Activated CD8-positive, alpha-beta T cell treated with anti-CD3 and anti-CD28 coated beads, Interleukin-2, amount 10 ng/mL, durations not matched to agents 7 days and 5 days (primary cell): ENCODE measurements at places on chromosomes 6 and 20. TPM values are rescaled to one million over a fixed set of nuclear protein-coding genes. Genes with fewer than 3 reads are reported as not detected.

Gene NEDD9
- total RNA-seq: 69.5 TPM

Gene MRAP2
- not detected for total RNA-seq

Gene CNKSR3
- total RNA-seq: not detected

Gene SPEF1
- 0.16 TPM for total RNA-seq

Gene CPNE5
- 1.4 TPM for total RNA-seq

DNA sequence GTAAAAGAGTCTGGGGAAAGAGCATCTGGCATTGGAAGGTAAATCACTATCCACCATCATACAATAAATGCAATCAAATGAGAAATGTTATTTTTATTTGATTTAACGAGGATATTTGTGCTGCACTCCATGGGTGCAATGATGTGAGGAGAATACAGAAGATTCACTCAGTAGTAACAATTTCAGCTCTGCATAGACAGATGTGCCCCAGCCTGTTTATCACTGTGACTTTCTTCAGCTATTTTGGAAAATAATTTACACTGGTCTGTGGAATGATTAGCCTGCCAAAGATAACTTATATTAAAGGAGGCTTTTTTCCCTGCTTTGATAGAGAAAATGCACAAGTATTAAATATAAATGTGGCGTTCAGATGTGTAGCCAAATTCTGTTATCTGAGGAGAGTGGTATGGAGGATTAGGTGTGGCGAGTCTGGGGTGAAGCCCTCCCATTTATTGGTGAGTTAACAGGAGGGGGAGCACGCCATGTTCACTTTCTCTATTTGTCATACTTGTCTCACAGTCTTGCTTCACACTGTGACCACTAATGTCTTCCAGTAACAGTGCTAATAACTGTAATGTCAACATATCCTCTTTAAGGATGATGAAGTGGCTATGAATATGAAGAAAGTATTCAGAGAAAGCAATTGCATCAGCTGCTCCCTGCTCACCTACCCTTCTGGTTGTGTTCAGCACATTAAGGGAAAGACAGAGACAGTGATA lies 645.6 kb downstream of the MMUT start:
- no peaks in the 10 kb centered on the region for H3K4me1 ChIP-seq
- no peak for DNase-seq
- H3K4me3 ChIP-seq: no peak overlapping the region
- H3K27ac ChIP-seq: no peak overlapping the region
- H3K36me3 ChIP-seq: no peaks in the 10 kb centered on the region
- H3K27me3 ChIP-seq: no peaks in the 10 kb centered on the region

GRCh38 chr6:69861986-69862385 lies 4.4 kb upstream of the COL19A1 start:
- no peak for DNase-seq
- no peaks in the 10 kb centered on the region for H3K36me3 ChIP-seq

- no peaks in the 10 kb centered on the region for H3K27me3 ChIP-seq
- no peak for DNase-seq
- H3K4me3 ChIP-seq: no peak overlapping the region
These were observed 45.9 kb upstream of the EMILIN3 start for GRCh38 chr20:41412324-41413120.

GRCh38 chr6:122388945-122389344 lies 10.5 kb upstream of the HSF2 start:
- H3K4me3 ChIP-seq: no peak overlapping the region
- H3K27ac ChIP-seq: no peak overlapping the region
- no peaks in the 10 kb centered on the region for H3K4me1 ChIP-seq
- peaks cover 8% of the 10 kb centered on the region for H3K27me3 ChIP-seq

- no peak for DNase-seq
- H3K36me3 ChIP-seq: peaks cover 26% of the 10 kb centered on the region
- no peaks in the 10 kb centered on the region for H3K27me3 ChIP-seq
- H3K4me3 ChIP-seq: no peak overlapping the region
- no peak overlapping the region for H3K27ac ChIP-seq
- peaks cover 2% of the 10 kb centered on the region for H3K4me1 ChIP-seq
These were observed 346 bp upstream of the SLC44A4 start for GRCh38 chr6:31879143-31879542.

DNA sequence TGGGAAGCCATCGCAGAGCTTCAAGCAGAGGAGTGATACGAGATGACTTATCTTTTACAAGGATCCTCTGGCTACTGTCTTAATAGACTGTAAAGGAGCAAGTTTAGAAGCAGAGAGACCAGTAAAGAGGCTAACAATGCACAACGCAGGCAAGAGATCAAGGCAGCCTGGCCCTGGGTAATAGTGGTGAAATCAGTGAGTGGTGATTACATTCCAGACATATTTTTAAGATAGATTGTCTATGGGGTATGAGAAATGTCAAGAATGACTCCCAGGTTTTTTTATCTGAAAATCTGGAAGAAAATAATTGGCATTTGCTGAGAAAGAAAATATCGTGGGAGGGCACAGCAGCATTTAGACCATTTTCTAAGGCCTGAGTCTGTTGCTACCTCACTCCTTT lies 213.6 kb upstream of the HTR1E start:
- no peaks in the 10 kb centered on the region for H3K4me1 ChIP-seq
- no peaks in the 10 kb centered on the region for H3K27me3 ChIP-seq
- no peak for DNase-seq
- no peak overlapping the region for H3K27ac ChIP-seq

DNA sequence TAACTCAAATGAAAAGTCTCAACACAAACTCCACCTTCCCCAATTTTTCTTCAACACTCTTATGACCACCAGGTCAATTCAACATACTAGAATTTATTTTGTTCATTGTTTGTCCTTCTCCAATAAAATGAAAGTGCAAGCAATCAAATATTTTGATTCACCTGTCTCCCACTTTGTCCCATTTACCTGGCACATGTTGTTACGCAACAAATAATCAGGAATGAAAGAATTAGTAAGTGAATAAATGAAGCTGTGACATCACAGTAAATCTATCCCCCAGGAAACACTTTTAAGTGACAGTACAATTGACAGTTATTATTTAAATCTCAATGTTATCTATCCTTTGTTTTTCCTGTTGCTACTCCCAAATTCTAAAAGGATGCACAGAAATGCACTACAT lies 393.7 kb upstream of the OPRM1 start:
- H3K36me3 ChIP-seq: no peaks in the 10 kb centered on the region
- H3K4me1 ChIP-seq: no peaks in the 10 kb centered on the region
- no peaks in the 10 kb centered on the region for H3K27me3 ChIP-seq
- no peak overlapping the region for H3K27ac ChIP-seq
- DNase-seq: no peak

- no peaks in the 10 kb centered on the region for H3K27me3 ChIP-seq
- no peak for DNase-seq
- no peaks in the 10 kb centered on the region for H3K4me1 ChIP-seq
These were observed 913.8 kb upstream of the FLRT3 start for GRCh38 chr20:15251171-15251570.

DNA sequence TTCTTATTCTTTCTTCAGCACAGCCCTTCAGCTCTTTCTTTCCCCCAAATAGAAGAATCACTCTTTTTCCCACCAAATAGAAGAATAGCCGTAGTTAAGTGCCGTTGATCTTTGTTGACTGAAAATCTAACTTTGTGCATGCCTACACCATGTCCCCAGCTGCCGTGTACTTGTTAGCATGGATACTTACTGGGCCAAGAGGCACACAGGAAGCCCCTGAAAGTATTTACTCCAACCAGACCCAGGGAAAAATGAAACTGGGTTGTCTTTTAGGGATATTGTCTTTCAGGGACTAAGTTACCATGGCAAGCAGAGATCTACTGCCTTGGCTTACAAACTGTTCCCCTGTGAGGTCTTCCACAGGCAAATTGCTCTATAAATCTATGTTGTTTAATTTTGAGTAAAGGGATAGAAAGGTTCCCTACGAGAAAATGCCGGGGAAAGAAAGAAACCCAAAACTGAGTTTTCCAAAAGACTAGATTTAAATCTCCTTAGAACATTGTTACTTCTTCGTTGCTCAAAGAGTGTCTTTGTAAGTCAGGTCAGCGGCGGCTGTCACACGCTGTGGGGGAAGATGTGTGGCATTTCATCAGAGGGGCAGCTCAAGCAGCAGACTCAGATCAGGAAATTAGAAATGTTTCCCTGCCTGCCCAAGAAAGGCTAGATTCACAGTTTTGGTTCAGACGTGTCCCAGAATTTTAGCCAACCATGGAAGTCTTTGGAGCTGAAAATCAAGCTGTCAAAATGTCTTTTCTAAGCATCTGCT lies 188.2 kb upstream of the PRND start:
- DNase-seq: no peak
- H3K27me3 ChIP-seq: peaks cover 27% of the 10 kb centered on the region
- no peaks in the 10 kb centered on the region for H3K4me1 ChIP-seq
- H3K36me3 ChIP-seq: no peaks in the 10 kb centered on the region

DNA sequence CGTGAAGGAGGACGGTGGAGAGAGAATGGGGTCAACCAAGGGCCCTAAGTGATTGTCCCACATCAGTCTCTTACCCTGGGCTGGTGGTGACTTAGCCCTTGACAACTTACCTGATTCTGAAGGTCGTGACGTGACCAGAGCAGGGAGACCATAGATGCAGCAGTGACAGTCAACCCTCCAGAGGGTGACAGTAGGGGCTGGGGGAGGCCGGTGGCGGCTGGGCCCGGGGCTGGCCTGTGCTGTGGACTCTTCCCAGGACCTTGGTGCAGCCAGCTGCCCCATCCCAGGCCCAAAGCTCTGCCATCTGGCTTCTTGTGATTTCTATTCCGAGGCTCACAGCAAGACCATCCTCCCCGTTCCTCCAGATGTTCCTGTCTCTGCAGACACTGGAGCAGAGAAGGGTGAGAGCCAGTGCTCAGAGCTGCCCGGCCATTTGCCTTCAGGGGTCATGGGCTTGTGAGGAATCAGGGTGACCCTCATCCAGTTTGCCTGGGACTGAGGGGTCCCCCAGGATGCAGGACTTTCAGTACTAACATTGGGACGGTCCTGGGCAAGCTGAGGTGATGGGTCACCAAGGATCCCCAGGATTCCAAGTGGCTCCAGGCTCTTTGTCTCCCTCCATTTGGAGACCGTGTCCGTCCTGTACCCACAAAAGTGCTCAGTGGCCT lies 36.0 kb downstream of the SUMO4 start:
- H3K27ac ChIP-seq: no peak overlapping the region
- H3K36me3 ChIP-seq: no peaks in the 10 kb centered on the region
- no peak for DNase-seq
- no peak overlapping the region for H3K4me3 ChIP-seq
- H3K27me3 ChIP-seq: no peaks in the 10 kb centered on the region

GRCh38 chr20:34776177-34776576 lies 49.3 kb downstream of the NCOA6 start:
- no peak for DNase-seq
- no peak overlapping the region for H3K4me3 ChIP-seq
- no peaks in the 10 kb centered on the region for H3K27me3 ChIP-seq
- H3K4me1 ChIP-seq: peaks cover 4% of the 10 kb centered on the region

DNA sequence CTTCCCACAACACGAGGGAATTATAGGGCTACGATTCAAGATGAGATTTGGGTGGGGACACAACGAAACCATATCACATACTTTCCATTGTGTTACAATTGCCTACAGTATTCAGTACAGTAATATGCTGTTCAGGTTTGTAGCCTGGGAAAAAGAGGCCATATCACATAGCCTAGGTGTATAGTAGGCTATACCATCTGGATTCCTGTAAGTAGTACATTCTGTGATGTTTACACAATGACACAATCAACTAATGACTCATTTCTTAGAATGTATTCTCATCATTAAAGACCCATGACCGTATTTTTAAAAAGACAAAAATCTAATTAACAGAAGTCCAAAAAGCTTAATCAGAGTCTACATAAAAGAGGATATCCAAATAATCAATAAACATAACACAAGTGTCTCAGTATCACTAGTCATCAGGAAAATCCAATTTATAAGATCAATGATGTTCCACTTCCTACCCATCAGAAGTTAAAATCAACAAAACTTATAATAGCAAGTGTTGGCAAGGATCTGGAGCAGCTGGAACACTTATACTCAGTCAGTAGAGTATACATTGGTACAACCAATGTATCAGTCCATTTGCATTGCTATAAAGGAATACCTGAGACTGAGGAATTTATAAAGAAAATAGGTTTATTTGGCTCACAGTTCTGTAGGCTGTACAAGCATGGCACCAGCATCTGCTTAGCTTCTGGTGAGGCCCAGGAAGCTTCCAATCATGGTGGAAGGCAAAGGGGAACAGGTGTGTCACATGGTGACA lies 215.9 kb downstream of the CLVS2 start:
- no peak overlapping the region for H3K27ac ChIP-seq
- no peaks in the 10 kb centered on the region for H3K36me3 ChIP-seq
- H3K4me1 ChIP-seq: no peaks in the 10 kb centered on the region
- no peak overlapping the region for H3K4me3 ChIP-seq
- no peaks in the 10 kb centered on the region for H3K27me3 ChIP-seq
- DNase-seq: no peak

GRCh38 chr6:6610031-6610591 lies 21.6 kb downstream of the LY86 start:
- peak overlapping the region; percentile 96 for H3K27ac ChIP-seq
- DNase-seq: peak; percentile 76
- no peaks in the 10 kb centered on the region for H3K27me3 ChIP-seq

- H3K4me1 ChIP-seq: peaks cover 15% of the 10 kb centered on the region
- no peaks in the 10 kb centered on the region for H3K27me3 ChIP-seq
- H3K4me3 ChIP-seq: no peak overlapping the region
- peaks cover 19% of the 10 kb centered on the region for H3K36me3 ChIP-seq
- H3K27ac ChIP-seq: no peak overlapping the region
- peak; percentile 20 for DNase-seq
These were observed 46.0 kb downstream of the PLCG1 start for GRCh38 chr20:41183391-41183790.

DNA sequence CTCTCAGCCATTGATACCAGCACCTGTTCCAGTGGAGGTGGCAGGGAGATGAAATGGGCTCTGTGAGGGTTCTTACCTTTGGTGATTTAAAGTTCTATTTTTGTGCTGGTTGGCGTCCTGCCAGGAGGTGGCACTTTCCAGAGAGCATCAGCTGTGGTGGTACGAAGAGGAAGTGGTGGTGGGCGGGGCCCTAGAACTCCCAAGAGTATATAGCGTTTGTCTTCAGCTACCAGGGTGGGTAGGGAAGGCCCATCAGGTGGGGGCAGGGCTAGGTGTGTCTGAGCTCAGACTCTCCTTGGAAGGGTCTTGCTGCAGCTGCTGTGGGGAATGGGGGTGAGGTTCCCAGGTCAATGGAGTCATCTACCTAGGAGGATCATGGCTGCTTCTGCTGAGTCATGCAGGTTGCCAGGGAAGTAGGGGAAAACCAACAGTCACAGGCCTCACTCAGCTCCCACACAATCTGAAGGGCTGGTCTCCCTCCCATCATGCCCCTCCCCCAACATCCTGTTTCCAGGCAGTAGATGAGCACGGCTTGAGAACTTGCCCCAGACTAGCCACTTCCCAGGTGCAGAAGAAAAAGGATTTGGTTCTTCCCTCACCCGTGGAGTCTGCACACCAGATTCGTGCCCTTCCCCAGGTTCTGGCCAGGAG lies 46.6 kb downstream of the MOXD1 start:
- H3K4me3 ChIP-seq: no peak overlapping the region
- DNase-seq: peak; percentile 67
- H3K36me3 ChIP-seq: peaks cover 7% of the 10 kb centered on the region
